MM.1S (cell line): ENCODE measurements at places on chromosomes 3 and 15.

DNA sequence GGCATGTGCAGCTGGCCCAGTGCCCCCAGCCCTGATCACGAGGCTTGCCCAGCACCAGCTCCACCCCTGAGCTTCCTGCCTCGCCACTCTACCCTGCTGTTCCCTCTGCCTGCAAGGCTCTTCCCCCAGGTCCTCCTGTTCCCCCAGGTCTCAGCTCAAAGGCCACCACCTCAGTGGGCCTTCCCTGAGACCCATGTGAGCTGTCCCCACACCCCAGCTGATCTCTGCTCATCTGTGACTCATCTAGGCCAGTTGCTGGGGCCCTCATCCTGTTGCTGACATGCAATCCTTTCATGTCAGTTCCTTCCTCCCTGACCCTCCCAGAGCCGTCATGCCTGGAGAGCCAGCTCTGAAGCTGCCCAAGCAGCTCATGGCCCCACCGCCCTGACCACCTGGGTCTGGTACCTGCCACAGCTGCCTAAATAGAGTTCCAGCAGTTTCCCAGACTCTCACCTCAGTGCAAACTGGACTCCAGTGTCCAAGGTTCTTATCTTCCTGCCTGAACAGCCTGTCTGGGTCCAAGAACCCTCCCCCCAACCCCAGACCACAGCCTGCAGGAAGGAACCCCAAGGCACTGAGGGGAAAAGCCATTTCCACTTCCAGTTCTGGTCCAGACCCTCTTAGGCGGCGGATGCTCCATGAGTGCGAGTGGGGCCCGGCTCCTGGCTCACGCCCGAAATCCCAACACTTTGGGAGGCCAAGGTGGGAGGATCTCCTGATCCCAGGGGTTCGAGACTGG is 116.6 kb upstream of the IQSEC1 start:
- DNase-seq: no peak

DNA sequence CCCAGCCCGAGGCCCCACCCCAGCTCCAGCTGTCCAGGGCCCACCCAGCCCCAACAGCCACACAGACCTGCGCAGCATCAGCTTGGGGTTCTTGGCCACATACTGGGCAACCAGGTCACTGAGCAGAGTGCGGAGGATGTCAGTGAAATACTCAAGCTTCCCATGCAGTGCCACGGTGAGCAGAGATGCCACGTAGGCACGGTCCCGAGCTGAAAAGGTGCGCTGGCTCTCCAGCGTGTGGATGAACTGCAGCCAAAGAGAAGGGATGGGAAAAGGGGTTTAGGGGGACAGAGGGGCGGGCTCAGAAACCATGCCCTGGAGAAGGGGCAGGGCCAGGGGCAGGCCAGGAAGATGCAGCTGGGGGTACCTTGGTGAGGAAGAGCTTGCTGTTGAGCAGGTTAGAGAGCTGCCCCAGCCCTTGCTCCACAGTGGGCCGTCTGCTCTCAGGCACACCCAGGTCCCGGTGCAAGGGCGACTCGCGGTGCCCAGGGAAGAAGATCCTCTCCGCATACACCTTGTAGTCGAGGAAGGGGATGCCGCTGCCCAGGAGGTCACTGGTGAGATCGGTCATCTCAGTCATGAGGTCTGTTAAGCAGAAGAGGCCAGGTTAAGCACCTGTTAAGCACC is 17.4 kb downstream of the PLXNB1 start:
- DNase-seq: no peak

GRCh38 chr15:45262906-45263461 is 10.9 kb downstream of the SLC28A2 start:
- no peak for DNase-seq

DNA sequence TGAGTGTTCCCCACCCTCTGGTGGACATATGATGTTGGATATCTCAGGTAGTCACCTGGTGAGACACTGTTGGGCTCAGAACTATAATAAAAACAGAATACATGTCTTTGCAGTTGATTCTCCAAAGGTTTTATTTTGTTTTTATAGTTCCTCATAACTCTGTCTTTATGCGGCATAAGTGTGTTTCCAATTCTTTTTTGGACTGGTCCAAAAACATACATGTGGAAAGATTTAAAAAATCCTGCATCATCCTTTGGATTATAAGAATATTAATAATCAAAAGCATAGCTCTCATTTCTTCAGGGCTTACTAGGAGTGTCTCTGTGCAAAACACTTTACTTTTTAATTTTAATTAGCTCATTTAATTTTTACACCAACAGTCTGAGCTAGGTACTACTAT is 71.0 kb upstream of the ANKRD34C start:
- DNase-seq: no peak

- DNase-seq: no peak
These were observed 4.8 kb downstream of the PAQR9 start for GRCh38 chr3:142958707-142959106.
